ENCODE measurements at places on chromosomes 13 and 19. TPM values are rescaled to one million over a fixed set of nuclear protein-coding genes. Genes with fewer than 3 reads are reported as not detected.
A peak's percentile ranks its signal among the peaks of the same experiment; 100 is the strongest.

DNA sequence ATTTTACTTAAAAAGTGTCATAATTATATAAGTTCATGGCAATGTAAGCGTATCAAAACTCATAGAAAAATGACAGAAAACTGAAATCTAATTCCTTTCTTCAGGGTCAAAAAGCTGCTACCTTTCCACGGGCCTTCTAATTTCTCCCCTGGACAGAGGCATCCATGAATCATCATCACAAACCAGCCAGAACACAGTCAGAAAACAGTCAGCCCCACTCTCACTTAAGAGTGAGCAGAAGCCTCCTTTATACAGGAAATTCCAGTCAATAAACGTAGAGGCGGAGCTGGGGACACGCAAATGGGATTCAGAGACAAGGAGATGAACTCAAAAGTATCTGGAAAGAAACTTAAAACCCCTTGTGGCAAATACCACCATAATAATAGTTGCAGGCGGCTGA is 54.2 kb upstream of the ABCC4 start:
- H3K4me1 ChIP-seq: no peaks in the 10 kb centered on the region
- H3K36me3 ChIP-seq: no peaks in the 10 kb centered on the region
- H3K4me3 ChIP-seq: no peak overlapping the region
- DNase-seq: no peak
- no peaks in the 10 kb centered on the region for H3K27me3 ChIP-seq

- no peaks in the 10 kb centered on the region for H3K27me3 ChIP-seq
- H3K4me3 ChIP-seq: no peak overlapping the region
- no peaks in the 10 kb centered on the region for H3K4me1 ChIP-seq
- no peaks in the 10 kb centered on the region for H3K36me3 ChIP-seq
- H3K27ac ChIP-seq: no peak overlapping the region
Measured at GRCh38 chr13:33743438-33744368, 74.2 kb upstream of the RFC3 start.

ATXN8OS gene
- not detected for total RNA-seq

- H3K27me3 ChIP-seq: no peaks in the 10 kb centered on the region
- no peak for DNase-seq
Measured at GRCh38 chr13:85236413-85236812, 562.8 kb downstream of the SLITRK6 start.

EXOC3L2 gene
- 0.68 TPM for total RNA-seq

GRCh38 chr13:20305587-20305986 is 73.5 kb upstream of the GJB6 start:
- no peak overlapping the region for H3K4me3 ChIP-seq
- DNase-seq: no peak
- H3K27ac ChIP-seq: no peak overlapping the region
- no peaks in the 10 kb centered on the region for H3K36me3 ChIP-seq
- H3K4me1 ChIP-seq: no peaks in the 10 kb centered on the region

PROZ gene
- not detected for total RNA-seq

KIR2DL4 gene
- 1.4 TPM for total RNA-seq

DNA sequence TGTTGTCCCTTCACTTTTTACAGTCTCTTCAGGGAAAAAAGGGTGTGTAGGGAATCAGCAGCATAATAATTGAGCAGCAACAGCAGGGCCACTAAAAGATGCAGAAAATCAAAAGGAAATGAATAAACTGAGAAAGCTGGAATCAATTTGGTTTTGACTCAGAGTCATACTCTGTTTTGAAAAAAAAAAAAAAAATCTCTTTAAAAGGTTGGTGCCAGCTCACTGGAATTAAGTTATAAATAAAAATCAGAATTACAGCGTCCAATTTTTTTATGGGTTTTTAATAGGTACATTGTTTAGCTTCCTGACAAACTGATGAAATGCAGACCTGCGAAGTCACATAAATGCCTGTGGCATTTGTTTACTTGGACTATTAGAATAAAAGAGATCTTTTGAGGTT is 231.9 kb downstream of the COG6 start:
- H3K27me3 ChIP-seq: no peaks in the 10 kb centered on the region
- H3K27ac ChIP-seq: no peak overlapping the region
- no peak overlapping the region for H3K4me3 ChIP-seq
- DNase-seq: no peak

- H3K36me3 ChIP-seq: no peaks in the 10 kb centered on the region
- H3K4me1 ChIP-seq: peaks cover 8% of the 10 kb centered on the region
- H3K27ac ChIP-seq: peak within 1 kb of the TSS; percentile 76
- no peaks in the 10 kb centered on the region for H3K27me3 ChIP-seq
- DNase-seq: peak; percentile 91
Measured at GRCh38 chr19:56594783-56595547, at the start of gene ZNF71. Gene ZNF71 (plus strand): TSS chr19:56595302. CDS start chr19:56601559, 6,257 bp downstream.

GRCh38 chr13:36975172-36975571 is 24.0 kb downstream of the ALG5 start:
- H3K4me3 ChIP-seq: no peak overlapping the region
- no peaks in the 10 kb centered on the region for H3K27me3 ChIP-seq

PSPN gene
- 1.8 TPM for total RNA-seq

DNA sequence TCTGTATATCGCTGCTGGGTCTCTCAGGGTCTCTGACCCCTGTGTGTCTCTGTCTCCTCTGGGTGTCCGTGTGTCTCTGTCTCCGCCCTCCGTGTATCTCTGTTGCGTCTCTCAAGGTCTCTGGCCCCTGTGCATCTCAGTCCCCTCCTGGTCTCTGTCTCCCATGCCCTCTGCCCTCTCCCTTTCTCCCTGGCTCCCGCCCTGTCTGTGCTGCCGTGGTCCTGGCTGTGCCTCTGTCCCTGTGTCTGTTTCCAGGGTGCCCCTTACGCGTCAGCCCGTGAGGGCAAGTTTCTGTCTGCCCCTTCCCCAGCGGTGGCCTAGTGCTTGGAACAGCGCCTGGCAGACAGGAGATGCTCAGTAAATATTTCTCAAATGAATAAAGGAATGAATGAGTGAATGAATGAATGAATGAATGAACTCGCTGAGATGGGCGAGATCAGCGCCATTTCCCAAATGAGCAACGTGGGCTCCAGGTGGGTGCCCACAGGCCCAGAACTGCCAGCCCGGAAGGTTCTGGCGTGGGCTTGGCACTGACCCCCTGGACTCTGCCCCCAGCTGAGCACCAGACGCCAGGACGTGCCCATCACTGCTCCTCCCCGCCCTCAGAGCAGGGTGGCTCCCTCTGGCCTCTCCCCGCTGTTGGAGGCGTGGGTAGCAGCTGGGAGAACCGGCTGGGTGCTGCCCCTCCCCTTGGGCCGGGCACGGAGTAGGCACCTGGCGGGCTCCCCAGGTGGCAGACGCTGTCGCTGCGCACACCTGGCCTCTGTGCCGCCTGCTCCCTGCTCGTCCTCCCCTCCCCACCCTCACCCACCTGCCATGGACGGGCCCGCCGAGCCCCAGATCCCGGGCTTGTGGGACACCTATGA is at the start of gene SULT2B1:
SULT2B1 (plus strand) TSS at position 736 of the 866 bp plus-strand sequence; CDS start at position 817, 81 bp downstream.
- peaks cover 12% of the 10 kb centered on the region for H3K4me1 ChIP-seq
- DNase-seq: peak; percentile 87
- no peak within 1 kb of the TSS for H3K27ac ChIP-seq
- H3K36me3 ChIP-seq: no peaks in the 10 kb centered on the region
- H3K4me3 ChIP-seq: no peak within 1 kb of the TSS

DNA sequence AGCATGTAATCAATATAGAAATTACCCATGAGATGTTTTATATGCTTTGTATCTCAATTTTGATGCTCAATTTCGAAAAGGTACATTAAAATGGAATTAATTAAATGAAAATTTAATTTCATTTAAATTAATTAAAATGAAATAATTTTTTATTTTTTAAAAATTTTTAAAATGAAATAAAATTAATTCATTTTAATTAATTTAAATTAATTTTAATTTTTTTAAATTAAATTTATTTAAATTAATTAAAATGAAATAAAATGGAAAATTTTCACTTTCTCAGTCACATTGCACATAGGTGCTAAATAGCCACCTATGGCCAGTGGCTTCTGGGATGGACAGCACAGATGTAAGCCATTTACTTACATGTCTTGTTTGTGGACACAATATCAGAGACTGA is 4.2 kb upstream of the SULT2B1 start:
- H3K4me1 ChIP-seq: peaks cover 25% of the 10 kb centered on the region
- no peak for DNase-seq
- H3K27ac ChIP-seq: no peak overlapping the region
- no peaks in the 10 kb centered on the region for H3K36me3 ChIP-seq

DNA sequence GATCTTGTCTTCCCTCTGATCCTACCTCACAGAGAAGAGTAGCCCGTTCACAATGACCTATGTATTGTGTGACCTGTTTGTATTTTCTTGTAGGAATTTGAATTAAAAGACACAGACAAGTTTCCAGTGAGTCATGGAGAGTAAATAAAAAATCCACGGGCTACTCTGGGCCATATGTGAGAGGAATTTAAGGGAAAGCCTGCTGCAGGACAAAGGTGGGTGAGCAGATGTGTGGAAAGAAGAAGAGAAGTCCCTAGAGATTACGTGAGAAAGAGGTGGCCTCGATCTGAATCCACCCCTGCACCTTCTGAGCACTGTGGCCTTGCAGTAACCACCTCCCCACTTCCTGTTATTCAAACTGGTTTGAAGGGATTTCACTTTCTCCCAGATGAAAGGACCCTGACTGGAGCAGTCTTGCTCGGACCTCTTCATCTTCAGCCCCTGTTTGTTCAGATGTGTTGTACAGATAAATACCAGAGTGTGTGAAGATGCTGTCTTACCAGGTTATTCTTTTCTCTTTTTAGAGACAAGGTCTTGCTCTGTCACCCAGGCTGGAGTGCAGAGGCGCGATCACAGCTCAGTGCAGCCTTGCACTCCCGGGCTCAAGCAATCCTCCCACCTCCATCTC is 205.4 kb downstream of the PDS5B start:
- no peak for DNase-seq
- H3K27me3 ChIP-seq: no peaks in the 10 kb centered on the region
- no peak overlapping the region for H3K27ac ChIP-seq
- H3K36me3 ChIP-seq: no peaks in the 10 kb centered on the region
- no peak overlapping the region for H3K4me3 ChIP-seq
- no peaks in the 10 kb centered on the region for H3K4me1 ChIP-seq

- no peaks in the 10 kb centered on the region for H3K27me3 ChIP-seq
- no peak overlapping the region for H3K4me3 ChIP-seq
Measured at GRCh38 chr13:109175666-109176065, 546.3 kb downstream of the MYO16 start.

DNA sequence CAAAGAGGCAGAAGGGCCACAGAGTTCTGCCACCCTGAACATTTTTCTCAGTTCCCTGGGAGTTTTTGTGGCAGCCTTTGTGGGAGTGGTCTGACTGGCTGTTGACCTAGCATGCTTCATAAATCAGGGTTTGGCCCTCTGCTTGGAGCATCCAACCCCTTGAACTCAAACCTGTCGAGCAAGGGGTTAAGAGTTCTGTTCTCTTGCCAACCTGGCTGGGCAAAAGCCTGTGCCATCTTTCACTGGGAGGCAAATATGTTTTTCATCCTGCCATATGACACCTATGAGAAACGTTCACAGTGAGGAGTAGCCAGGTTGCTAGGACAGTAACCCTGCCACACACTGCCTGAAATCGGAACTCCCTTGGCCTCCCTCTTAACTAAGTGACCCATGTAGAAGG is 7.7 kb upstream of the TEX26 start:
- no peak for DNase-seq
- H3K36me3 ChIP-seq: no peaks in the 10 kb centered on the region
- H3K4me3 ChIP-seq: no peak overlapping the region
- no peaks in the 10 kb centered on the region for H3K27me3 ChIP-seq
- H3K4me1 ChIP-seq: no peaks in the 10 kb centered on the region

ZNF208 gene
- total RNA-seq: 1.9 TPM

GRCh38 chr19:52739576-52739975 is 4.7 kb upstream of the ZNF611 start:
- no peak for DNase-seq
- H3K4me3 ChIP-seq: no peak overlapping the region
- H3K27ac ChIP-seq: no peak overlapping the region

- DNase-seq: no peak
- no peaks in the 10 kb centered on the region for H3K27me3 ChIP-seq
- H3K4me3 ChIP-seq: no peak overlapping the region
- H3K27ac ChIP-seq: no peak overlapping the region
- H3K36me3 ChIP-seq: no peaks in the 10 kb centered on the region
Measured at GRCh38 chr13:86155756-86156155, 356.5 kb upstream of the SLITRK6 start.

CGB2 gene
- total RNA-seq: not detected

- H3K4me3 ChIP-seq: no peak overlapping the region
- H3K27ac ChIP-seq: peak overlapping the region; percentile 74
- no peaks in the 10 kb centered on the region for H3K27me3 ChIP-seq
- H3K36me3 ChIP-seq: no peaks in the 10 kb centered on the region
Measured at GRCh38 chr19:13172346-13173138, 22.3 kb downstream of the IER2 start.

- H3K36me3 ChIP-seq: no peaks in the 10 kb centered on the region
- no peak overlapping the region for H3K4me3 ChIP-seq
- no peaks in the 10 kb centered on the region for H3K27me3 ChIP-seq
- H3K4me1 ChIP-seq: no peaks in the 10 kb centered on the region
- H3K27ac ChIP-seq: no peak overlapping the region
Measured at GRCh38 chr13:109509154-109509900, 277.1 kb downstream of the IRS2 start.

RNF225 gene
- not detected for total RNA-seq

DNA sequence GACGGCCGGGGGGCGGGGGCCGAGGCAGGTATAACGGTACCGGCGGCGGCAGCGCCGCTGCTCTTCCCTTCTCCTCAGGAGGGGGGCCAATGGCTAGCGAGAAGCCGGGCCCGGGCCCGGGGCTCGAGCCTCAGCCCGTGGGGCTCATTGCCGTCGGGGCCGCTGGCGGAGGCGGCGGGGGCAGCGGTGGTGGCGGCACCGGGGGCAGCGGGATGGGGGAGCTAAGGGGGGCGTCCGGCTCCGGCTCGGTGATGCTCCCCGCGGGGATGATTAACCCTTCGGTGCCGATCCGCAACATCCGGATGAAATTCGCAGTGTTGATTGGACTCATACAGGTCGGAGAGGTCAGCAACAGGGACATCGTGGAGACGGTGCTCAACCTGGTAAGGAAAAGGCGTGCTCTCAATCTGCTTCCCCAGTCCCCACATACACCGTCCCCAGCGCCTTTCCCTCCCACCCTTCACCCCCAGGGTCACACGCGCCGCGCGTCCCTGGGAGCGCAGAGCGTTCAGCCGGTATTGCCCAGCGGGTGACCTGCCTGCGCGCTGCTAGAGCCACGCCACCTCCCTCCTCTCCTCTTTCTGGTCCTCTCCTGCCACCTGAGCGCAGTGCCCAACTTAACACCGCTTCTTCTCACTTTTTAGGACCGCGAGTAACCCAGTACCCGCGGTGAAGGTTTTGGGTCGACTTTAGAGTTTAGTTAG is 814 bp downstream of the NBEA start:
- peaks cover 19% of the 10 kb centered on the region for H3K4me1 ChIP-seq
- peaks cover 17% of the 10 kb centered on the region for H3K27me3 ChIP-seq
- peak overlapping the region; percentile 84 for H3K27ac ChIP-seq
- no peaks in the 10 kb centered on the region for H3K36me3 ChIP-seq
- H3K4me3 ChIP-seq: peak overlapping the region; percentile 73

SHISA2 gene
- not detected for total RNA-seq

All from transverse colon (tissue), 4 donors.